ENCODE measurements at places on chromosomes 3 and 15.

- no peak for DNase-seq
These were observed 35.9 kb downstream of the VGLL4 start for GRCh38 chr3:11607816-11608215.

DNA sequence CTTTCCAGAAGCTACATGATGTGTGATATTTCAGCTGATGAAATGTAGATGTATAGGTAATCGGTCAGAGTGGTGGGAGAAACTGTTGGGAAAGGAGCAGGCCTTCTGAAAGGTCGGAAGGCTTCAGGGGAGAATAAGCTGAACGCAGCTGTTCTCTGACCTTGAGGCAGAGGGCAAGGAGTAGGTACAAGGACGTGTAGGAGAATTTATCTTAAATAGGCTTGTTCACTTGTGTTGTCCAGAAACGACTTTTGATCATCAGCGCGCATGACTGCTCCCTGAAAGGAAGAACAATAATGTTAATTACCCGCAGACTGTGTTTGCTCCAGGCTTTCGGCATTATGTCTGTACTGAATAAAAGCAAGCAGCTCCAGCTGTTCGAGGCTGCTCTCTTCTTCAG lies 39.6 kb downstream of the GPR160 start:
- no peak for DNase-seq

DNA sequence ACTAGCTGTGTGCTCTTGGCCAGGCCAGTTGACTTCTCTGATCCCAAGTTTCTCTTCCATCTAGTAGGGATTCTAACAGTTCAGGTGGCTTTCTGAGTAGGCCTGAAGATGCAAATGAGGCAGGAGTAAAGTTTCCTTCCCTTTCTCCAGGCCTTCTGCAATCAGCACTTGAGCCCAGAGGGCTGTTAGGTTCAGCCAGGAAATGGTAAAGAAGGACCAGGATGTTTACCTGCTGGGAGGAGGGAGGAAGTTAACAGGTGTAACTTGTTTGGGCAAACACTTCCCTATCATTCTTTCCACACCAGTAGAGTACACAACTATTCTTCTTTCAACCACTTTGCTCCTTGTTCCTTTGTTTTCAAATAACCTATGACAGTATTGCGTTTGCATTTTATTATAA lies 13.3 kb upstream of the TNFSF10 start:
- no peak for DNase-seq

DNA sequence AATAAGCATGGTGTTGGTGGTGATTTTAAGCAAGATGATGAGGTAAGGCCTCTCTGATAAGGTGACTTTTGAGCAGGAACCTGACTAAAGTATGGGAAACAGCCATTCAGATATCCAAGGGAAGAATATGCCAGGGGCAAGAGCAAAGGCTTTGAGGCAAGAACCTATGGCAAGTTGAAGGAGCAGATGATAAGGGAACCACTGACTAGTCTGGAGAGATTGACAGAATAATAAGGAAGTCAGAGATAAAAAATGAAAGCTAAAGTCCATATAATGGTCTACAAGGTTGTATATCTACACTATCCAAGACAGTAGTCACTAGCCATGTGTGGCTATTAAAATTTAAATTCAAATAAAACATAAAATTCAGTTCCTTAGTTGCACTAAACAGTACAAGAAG lies 2.5 kb upstream of the C3orf38 start:
- no peak for DNase-seq

DNA sequence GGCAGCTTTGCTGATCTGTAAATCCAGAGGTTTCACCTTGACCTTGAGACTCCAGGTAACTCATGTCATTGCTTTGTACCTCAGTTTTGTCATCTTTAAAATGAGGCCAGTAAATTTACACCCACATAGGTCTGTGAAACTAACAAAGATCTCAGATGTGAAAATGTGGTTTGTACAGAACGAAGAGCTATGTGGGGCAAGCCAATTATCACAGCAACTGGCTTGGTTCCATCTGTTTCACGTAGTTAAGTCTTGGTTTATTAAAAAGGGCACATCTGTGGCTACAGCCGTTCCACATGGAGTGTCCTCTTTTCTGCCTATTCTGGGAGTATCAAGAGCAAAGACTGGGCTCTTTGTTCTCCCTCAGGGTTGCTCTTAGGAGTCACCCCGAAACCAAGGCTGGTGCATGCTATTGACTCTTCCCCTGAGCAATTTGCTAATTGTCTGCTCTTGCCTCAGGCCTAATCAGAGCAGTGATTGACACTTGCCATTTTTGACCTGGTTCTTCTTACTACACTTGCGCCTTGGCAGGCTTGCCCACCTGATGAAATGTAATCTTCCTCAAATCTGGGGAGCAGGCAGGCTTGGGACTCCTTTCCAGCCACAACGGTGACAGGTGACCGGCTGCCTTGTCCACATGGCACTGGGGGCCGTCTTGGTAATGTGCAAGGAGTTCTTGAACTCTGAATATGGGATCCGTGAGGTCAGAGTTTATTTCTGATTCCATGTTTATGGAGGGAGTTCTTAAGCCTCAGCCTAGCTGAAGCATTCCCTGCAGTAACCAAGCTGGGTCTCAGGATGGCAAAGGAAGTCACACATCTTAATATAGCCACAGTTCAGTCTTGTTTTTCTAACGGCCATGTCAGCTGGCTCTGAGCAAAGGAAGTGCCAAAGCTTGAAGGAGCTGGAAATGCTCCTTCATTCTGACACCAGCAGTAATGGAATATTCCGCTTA lies 40.1 kb downstream of the EAF1 start:
- no peak for DNase-seq

DNA sequence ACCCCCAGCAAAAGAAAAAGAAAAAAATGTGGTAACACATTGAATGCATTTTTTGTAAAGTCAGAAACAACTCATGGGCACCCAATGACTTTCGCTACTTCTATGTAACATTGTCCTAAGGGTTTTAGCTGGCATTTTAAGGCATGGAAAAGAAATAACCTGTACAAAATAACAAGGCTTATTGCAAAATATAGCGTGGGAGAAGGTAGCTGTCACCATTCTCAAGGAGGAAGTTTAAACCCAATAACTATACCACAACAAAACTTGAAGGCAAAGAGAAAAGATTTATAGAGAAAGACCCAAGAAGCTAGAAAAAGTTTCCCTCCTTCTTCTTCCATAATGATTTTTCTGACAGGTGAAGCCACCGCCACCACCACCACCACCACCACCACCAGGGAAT lies 55.7 kb upstream of the ACP3 start:
- no peak for DNase-seq

DNA sequence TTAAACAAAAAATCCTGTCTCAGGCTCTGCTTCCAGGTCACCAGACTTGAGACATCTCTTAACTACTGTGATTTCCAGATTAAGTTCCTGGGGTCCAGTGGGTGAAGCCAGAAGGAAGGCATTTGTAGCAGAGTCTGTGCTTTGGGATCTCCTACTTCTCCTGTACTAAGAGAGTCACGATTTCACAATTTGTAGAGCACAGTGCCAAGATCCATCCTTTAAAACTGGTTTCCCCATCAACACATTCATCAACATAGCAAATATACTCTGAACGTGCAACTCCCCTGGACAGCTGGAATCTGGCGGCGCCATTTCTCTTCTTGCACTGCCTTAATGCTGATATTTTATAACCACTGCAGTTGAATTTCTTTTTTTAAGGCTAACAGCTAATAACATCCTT lies 33.2 kb downstream of the CDCP1 start:
- no peak for DNase-seq

- no peak for DNase-seq
These were observed 15.0 kb downstream of the FAM227B start for GRCh38 chr15:49605588-49605987.

GRCh38 chr3:190325923-190326322 lies 3.7 kb upstream of the CLDN1 start:
- DNase-seq = no peak

- DNase-seq = peak; percentile 81
These were observed 4.4 kb upstream of the BRPF1 start for GRCh38 chr3:9727041-9727595.

DNA sequence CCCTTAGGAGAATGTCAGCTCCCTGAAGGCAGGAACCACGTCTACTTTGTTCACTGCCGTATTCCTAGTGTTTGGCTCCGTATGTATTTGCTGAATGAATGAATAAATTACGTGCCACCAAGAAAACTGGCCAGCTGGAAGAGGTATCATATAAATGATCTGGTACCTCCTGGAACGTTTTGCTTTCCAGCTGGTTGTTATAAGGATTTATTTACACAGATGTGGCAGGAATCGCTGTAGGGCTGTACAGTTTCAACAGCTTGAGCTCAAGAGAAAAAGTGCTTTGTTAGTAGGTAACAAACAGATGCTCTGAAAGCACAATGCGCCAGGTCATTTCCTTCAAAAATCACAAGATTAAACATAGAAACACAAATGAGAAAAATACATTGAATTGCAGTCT lies 108.8 kb upstream of the ATP2B2 start:
- no peak for DNase-seq

GRCh38 chr15:77821188-77821958 lies 188.7 kb upstream of the LINGO1 start:
- peak; percentile 90 for DNase-seq

DNA sequence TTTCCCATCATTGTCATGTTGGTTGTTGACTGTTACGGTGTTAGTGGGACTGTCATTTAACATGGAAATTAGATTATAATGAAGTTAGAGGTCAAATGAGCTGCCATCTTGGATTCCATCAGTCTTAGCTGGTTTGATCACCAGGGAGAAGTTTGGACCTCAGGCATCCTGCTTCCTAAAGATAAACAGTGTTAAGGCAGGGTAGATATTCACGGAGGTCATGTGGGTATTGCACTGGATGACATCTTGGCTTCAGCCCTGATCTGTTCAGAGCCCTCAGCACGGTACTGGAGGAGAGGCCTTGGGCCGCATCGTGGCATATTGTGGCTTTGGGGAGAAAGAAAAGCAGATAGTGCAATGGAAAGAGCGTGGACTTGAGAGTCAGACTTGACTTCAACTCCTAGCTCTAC lies 11.1 kb upstream of the MUC20 start:
- DNase-seq = no peak

DNA sequence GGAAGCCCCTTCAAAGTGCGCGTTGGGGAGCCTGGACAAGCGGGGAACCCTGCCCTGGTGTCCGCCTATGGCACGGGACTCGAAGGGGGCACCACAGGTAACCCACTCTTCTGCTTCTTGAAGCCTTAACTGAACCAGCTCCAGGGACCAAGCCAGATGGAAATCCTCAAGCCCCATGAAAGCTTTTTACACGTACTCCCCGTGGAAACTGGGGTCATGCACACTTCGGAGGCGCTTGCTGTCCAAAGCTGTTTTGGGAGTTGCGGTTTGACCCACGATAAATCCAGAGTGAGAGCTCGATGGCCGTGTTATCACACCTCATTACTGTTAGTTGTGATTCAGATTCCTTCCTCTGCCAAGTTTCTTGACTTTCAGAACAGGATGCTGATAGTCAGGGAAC lies 47.5 kb downstream of the DNASE1L3 start:
- no peak for DNase-seq

DNA sequence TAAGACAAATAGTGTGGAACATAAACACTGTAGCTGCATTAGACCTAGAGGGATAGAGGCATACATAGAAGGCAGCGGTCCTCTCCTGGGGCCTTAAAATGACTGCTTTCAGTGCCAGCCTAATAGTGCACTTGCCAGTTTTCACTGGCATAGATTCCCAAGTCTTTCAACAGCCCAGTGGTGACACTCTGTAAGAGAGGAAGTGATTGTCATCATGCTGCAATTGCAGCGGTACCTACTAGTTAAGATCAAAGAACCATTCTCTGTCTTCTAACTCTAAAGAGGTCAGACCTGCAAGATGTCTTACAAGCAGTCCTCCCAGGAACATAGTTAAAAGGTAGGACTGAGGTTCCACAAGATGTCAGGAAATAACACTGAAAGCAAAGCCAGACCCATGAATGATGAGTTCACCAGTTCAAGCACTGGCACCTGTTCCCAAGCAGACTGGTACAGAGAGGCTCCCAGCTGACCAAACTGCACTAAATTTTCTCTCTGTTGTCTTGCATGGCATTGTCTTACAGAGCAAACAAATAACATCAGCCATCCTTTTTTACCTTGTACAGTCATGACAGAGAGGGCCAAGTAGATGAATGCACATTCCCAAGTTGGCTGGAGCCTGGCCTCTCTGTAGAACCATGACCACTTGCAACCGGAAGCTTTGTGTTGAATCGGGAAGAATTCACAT lies 100.5 kb upstream of the SKOR1 start:
- no peak for DNase-seq

DNA sequence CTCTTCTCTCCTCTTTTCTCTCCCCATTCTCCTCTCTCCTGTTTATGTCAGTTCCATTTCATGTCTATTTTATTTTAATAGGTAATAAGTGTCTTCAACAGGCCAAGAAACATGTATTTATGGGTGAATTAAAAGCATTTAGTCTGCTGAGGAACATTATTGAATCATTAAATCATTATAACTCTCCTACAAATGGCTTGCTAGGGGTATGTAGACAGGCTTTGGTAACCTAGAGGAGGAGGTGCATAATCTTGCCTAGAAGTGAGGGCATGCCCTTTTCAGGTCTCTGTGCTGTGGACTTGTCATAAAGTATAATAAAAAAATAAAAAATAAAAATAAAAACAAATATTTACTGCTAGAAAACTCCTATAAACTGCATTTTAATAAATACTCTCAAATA lies 88.9 kb upstream of the SNTN start:
- DNase-seq = no peak

- DNase-seq = no peak
These were observed 74.8 kb downstream of the GABRG3 start for GRCh38 chr15:27045796-27046195.

DNA sequence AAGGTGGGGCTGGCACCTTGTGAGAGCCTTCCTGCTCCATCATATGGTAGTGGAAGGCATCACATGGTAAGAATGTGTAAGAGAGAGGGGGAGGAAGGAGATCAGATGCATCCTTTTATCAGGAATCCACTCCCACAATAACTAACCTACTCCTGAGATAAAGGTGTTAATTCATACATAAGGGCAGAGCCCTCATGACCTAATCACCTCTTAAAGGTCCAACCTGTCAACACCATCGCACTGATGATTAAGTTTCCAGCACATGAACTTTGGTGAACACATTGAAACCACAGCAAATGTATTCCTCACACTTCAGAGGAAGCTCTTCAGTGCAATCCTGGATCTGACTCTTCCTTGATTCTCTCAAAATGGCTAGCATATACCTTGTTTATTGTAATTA lies 55.4 kb downstream of the PLSCR2 start:
- no peak for DNase-seq

- peak; percentile 35 for DNase-seq
These were observed 554.8 kb downstream of the NAALADL2 start for GRCh38 chr3:175413926-175414325.

- no peak for DNase-seq
These were observed 72.7 kb upstream of the TAMM41 start for GRCh38 chr3:11919390-11919789.

DNA sequence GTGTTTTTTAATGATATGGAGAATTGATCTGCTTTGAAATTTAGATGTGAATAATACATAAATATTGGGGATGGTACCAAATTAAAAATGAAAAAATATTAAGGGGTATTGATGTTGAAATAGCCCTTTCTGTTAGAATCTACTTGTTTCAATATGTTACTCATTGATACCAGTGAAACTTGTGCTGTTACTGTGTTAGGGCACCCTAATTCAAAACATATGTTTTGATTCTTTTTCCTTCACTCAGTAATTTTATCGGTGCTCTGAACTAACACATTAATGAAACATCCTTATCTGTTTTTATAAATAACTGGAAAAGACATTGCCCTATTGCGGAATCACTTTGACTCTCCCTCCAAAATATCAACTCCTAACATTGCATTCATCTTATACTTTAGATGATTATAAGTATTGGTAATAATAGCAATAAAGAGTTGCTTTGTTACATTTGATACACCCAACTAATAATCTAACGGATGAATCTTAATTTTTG lies 52.0 kb upstream of the CCNB2 start:
- DNase-seq = no peak

GRCh38 chr3:60434950-60435349 lies 816.3 kb downstream of the FHIT start:
- no peak for DNase-seq

Measured in HuH-7 (cell line).